Left renal pelvis (tissue), 4 donors: ENCODE measurements at places on chromosomes 5 and 9.

- no peak for DNase-seq
Measured at GRCh38 chr9:7780261-7780988, 19.2 kb downstream of the DMAC1 start.

DNA sequence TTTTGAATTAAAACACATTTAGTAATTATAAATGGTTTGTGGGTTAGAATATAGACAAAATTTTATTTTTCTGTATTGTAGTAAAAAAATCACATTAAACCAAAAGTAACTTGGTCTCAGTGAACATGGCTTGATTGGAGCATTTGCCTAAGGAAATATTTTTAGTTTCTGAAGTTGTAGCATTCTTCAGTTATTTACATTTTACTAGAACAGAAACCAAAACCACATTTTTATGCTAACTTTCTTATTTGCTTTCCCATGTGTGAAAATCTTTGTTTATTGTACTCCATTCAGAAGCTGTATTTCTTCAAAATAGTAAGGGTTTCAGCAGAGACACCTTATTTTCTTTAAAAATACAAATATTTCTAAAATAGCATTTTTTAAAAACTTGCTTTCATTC, 129.9 kb downstream of the SGCD start:
- no peak for DNase-seq

DNA sequence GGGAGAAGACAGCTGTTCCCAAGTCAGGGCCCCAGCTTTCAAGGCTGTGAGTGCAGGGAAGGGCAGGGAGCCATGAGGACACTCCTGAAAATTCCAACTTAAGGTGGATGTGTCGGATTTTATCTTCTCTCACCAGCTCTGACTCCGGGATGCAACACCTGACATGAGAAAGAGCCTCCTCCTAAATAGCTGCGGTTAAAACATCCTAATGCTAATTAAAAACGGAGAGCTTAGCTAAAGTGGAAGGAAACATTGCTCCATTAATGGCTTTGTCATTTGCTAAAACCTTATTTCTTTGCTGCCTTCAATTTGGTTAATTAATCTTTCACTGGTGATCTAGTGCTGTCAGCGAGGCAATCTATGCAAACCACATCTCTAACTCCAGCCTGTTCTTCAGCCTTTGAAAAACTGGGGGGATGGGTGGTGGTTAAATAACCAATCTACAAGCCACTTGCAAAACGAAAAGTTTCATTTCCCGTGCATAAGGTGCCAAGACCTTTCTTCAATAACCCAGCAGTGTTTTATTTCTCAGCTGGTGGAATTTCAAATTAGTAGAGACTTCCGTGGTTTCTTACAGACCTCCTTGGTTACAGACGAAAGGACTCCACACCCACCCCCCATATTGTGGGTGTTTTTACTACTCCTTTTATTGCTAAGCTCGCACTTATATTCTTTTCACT, 379.6 kb downstream of the MLLT3 start:
- DNase-seq = no peak

GRCh38 chr9:98226957-98227356, 28.5 kb downstream of the TBC1D2 start:
- DNase-seq = no peak

DNA sequence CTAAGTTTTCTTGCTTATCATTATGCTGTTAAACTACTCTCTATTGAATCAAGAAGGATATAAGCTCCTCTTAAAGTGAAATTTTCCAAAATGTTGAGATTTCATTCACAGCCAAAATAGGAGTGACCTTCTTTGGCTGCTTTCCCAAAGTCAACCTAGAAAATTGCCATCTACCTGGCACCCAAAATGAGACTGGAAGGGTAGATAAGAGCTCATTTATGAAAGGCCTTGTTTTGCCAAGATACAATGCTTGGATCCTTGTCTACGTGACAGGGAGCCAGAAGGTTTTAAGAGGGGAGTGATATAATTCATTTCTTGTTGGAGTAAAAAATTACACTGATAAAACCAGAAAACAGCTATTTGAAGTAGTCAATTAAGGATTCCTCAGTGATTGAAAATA, 287.1 kb downstream of the IZUMO3 start:
- DNase-seq = no peak

GRCh38 chr9:127244609-127245601, 19.7 kb upstream of the GARNL3 start:
- DNase-seq = peak; percentile 88

- no peak for DNase-seq
Measured at GRCh38 chr5:54234304-54234933, 76.0 kb downstream of the ARL15 start.

DNA sequence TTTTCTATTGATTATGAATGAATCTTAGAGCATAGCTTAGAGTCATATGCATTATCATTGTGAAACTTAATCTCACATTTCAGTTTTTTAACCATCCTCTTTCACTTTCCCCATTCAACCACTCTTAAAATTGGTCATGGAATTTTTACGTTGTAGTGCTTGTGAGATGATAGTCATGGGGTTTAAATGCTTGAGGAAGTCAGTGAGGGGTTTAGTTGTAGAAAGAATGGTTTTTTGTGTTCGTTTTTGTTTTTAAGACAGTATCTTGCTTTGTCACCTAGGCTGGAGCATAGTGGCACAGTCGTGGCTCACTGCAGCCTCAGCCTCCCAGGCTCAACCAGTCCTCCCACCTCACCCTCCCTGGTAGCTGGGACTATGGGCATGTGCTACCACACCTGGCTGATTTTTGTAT, 19.6 kb downstream of the UGCG start:
- no peak for DNase-seq

GRCh38 chr5:68823301-68823700, 270.5 kb upstream of the SLC30A5 start:
- no peak for DNase-seq

- no peak for DNase-seq
Measured at GRCh38 chr5:32331217-32331934, 18.6 kb upstream of the MTMR12 start.

- no peak for DNase-seq
Measured at GRCh38 chr5:172185096-172185461, 2.9 kb downstream of the STK10 start.

GRCh38 chr5:36777105-36777757, 99.3 kb upstream of the NIPBL start:
- DNase-seq = no peak

- peak; percentile 2 for DNase-seq
Measured at GRCh38 chr5:121630402-121630801, 221.3 kb upstream of the FTMT start.

- DNase-seq = no peak
Measured at GRCh38 chr9:34114436-34114835, 12.1 kb downstream of the DCAF12 start.

GRCh38 chr9:14136646-14137370, 177.1 kb downstream of the NFIB start:
- DNase-seq = no peak

GRCh38 chr5:72238712-72239445, 81.2 kb downstream of the MRPS27 start:
- DNase-seq = no peak

GRCh38 chr9:76451234-76451633, 7.7 kb upstream of the GCNT1 start:
- DNase-seq = no peak

- no peak for DNase-seq
Measured at GRCh38 chr5:14806456-14806855, 65.1 kb downstream of the ANKH start.

GRCh38 chr5:59525957-59526356, 367.6 kb downstream of the PDE4D start:
- no peak for DNase-seq

DNA sequence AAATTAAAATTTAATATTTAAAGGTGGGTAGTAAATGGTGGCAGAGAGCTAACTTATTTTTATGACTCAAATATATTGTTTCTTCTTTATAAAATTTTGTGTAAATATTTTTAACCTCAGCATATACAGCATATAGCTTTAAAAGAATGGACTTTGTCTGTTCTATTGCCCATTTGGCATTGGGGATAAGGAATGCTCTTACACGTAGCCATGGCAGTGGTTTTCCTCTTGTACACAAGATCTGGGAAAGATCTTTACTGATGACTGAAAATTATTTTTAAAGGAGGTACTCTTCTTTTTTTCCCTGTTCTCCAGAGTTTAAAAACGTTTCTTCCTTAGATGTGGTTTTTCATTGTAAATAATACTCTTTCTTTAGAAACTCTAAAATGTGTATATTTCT, 75.0 kb downstream of the PBX3 start:
- no peak for DNase-seq

- DNase-seq = no peak
Measured at GRCh38 chr5:130068988-130069387, 164.7 kb downstream of the CHSY3 start.

- no peak for DNase-seq
Measured at GRCh38 chr9:95746408-95747180, 128.9 kb upstream of the ERCC6L2 start.

DNA sequence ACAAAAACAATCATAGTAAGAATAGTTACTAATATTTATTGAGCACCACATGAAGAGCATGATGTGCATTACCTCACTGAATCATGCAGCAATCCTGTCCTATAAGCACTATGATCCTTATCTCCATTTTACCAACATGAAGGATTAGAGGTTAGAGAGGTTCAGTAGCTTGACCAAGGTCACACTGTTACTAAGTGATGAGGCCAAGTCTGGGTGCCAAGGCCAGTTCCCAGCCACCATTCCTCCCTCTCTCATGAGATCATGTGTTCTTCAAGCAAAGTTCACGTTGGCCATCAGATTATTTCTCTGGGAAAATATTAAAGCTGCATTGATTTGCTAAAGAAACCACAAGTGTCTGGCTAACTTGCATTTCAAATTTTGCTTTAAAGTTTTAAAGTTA, 31.0 kb downstream of the PDE8B start:
- DNase-seq = no peak

- DNase-seq = no peak
Measured at GRCh38 chr9:136712690-136713544, 545 bp downstream of the DIPK1B start.

DNA sequence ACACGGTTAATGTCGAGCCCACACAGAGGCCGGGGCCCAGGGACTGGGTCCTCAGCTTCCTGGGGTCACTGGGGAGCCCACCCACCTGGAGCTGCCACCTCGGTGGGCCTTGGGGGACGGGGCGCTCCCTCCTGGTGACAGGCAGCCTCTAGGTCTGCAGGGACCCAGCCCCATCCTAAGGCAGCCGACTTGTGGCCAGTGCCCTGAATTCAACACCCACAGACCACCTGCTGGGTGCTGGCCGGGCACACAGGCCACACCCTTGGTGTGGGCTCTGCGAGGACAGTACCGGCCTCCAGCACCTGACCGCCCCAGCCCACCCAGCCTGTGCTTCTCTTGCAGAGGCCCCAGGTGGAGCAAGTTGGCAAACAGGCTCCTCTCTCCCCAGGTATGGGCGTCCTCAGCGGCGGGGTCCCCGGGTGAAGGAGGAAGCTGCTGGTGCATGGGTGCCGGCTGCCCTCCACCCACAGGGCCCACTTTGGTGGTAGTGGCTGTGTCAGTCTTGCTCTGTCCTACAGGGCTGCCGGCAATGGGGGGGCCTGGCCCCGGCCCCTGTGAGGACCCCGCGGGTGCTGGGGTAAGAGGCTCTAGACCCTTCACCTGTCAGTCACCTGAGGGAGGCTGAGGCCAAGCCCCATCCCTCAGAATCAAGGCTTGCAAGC, 8.3 kb downstream of the ENTPD8 start:
- DNase-seq = no peak

- no peak for DNase-seq
Measured at GRCh38 chr5:14745753-14746152, 81.2 kb downstream of the OTULIN start.

GRCh38 chr5:1255081-1255561, 29.9 kb downstream of the SLC6A18 start:
- no peak for DNase-seq

DNA sequence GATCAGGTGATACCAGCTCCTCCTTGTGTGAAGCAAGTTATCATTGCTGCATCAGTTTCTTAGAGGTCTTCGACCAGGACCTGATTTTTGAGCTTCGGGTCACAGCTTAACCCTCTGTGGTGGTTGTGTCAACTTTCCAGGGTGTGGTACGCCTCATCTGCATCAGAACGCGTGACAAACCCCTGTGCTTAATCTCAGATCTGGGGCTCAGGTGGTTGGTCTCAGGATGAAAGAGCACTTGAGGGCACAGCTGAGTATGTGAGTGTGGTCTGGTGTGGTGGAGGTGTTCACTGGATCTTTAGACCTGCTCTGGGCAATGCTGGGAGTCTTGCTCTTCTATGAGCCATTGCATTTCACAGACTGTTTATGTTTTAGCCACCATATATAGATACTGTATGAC, 64.1 kb downstream of the OSTF1 start:
- no peak for DNase-seq

GRCh38 chr9:84781931-84782866, 112.7 kb downstream of the NTRK2 start:
- DNase-seq = no peak

DNA sequence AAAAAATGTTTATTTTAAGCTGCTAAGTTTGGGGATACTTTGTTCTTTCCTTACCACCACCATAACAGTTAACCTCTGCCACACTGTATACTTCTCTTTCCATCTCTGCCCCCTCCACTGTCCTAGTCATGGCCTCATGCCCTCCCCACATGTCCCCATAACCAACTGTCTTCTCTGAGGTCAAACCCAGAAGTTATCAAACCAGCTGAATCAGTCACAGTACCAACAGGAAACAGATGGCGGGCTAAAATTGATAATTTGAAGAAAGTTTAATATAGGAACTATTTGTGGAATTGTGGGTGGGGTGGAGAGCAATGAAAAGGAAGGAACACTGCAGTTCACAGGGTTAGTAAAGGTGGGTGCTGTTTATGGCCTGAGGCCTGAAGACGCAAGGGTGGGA, 5.7 kb upstream of the DCTN4 start:
- DNase-seq = no peak

GRCh38 chr9:109451311-109452025, 46.6 kb downstream of the PTPN3 start:
- no peak for DNase-seq

- no peak for DNase-seq
Measured at GRCh38 chr9:89363311-89363670, 45.0 kb downstream of the SECISBP2 start.

- no peak for DNase-seq
Measured at GRCh38 chr5:169006842-169007790, 293.8 kb downstream of the SLIT3 start.

GRCh38 chr9:27487128-27487640, 36.9 kb upstream of the IFNK start:
- DNase-seq = no peak

- DNase-seq = no peak
Measured at GRCh38 chr5:90987726-90988125, 395.4 kb downstream of the ARRDC3 start.

DNA sequence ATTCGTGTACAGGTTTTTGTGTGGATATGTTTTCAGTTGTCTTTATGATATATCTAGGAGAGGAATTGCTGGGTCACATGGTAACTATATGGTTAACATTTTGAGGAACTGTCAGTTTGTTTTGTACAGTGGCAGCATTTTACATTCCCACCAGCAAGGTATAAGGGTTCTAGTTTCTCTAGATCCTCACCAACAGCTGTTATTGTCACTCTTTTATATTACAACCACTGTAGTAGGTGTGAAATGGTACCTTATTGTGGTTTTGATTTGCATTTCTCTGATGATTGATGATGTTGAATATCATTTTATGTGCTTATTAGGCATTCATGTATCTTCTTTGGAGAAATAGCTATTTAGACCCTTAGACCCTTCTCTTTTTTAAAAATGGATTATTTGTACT, 82.9 kb downstream of the CCDC171 start:
- DNase-seq = no peak

GRCh38 chr5:149550268-149550583, 1.0 kb downstream of the CSNK1A1 start:
- DNase-seq = no peak
